Activated CD4-positive, alpha-beta memory T cell treated with anti-CD3 and anti-CD28 coated beads, Interleukin-2, amount 10 ng/mL, durations not matched to agents 7 days and 5 days (primary cell): ENCODE measurements at places on chromosomes 7 and 10. TPM values are rescaled to one million over a fixed set of nuclear protein-coding genes. Genes with fewer than 3 reads are reported as not detected.

DNA sequence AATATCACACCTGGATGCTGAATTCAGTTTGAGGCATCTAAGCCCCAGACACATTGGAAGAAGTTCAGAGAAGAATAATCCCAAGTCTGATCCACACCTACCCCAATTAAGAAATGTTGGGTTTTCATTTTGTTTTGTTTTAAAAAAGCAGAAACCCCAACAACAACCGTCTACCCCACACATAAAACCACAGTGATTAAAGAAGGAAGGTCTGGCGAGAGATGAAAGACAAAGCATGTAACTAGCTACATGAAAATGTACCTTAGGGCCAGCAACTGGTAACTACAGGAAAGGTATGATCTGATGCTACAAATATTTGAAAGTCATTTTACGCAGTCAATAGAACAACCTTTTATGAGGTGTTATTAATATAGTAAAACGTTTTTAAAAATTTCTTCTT lies 1112.3 kb downstream of the GATA3 start:
- DNase-seq: no peak
- H3K4me1 ChIP-seq: peaks cover 7% of the 10 kb centered on the region
- peaks cover 4% of the 10 kb centered on the region for H3K27me3 ChIP-seq
- H3K27ac ChIP-seq: no peak overlapping the region
- no peak overlapping the region for H3K4me3 ChIP-seq

DNA sequence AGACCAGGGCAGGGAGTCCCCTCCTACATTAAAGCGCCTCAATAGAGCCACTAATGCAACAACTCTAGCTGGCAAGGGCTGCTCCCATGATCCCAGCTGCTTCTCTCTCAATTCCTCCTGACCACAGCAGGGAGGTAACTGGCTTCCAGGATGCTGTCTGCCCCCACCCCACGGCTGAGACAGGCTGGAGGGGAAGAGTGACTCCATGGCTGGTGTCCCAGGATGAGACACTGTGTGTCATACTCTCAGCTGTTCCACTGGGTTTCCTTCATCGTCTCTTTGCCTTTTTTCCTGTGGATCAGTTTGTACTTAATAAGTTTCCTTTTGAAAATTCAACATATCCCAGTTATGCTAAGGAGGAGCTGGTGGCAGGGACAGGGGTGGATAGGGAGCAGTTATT lies 27.7 kb upstream of the MYH16 start:
- H3K27ac ChIP-seq: no peak overlapping the region
- H3K4me3 ChIP-seq: no peak overlapping the region
- DNase-seq: no peak
- H3K36me3 ChIP-seq: no peaks in the 10 kb centered on the region

DNA sequence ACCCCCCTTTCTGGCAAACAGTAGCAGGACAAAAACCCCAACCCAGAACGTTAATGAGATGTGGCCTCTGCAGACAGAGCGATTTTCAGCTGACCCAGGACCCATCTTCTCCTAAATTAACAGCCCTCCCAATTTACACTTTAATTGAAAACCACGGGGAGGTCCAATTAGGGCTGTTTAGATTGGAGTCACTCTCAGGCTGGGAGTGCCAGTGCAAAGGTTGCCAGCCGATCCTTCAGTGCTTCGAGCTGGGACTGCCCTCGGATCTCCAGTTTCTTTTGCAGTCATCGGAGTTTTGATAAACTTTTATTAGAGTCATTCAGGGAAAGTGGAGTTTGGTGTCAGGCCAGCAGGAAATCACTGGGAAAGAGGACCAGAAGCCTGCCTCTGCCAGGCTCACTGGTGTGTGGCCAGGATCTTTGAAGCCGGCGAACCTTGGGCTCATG lies 108.0 kb downstream of the DOCK1 start:
- no peak overlapping the region for H3K4me3 ChIP-seq
- DNase-seq: no peak
- H3K36me3 ChIP-seq: no peaks in the 10 kb centered on the region
- H3K4me1 ChIP-seq: no peaks in the 10 kb centered on the region

Gene MRLN
- total RNA-seq: not detected

Gene COMMD3
- total RNA-seq: 97.0 TPM

Gene ANKMY2
- total RNA-seq: 11.7 TPM

Gene HABP2
- not detected for total RNA-seq
